ENCODE measurements at places on chromosomes 2 and 18. TPM values are rescaled to one million over a fixed set of nuclear protein-coding genes. Genes with fewer than 3 reads are reported as not detected.

DNA sequence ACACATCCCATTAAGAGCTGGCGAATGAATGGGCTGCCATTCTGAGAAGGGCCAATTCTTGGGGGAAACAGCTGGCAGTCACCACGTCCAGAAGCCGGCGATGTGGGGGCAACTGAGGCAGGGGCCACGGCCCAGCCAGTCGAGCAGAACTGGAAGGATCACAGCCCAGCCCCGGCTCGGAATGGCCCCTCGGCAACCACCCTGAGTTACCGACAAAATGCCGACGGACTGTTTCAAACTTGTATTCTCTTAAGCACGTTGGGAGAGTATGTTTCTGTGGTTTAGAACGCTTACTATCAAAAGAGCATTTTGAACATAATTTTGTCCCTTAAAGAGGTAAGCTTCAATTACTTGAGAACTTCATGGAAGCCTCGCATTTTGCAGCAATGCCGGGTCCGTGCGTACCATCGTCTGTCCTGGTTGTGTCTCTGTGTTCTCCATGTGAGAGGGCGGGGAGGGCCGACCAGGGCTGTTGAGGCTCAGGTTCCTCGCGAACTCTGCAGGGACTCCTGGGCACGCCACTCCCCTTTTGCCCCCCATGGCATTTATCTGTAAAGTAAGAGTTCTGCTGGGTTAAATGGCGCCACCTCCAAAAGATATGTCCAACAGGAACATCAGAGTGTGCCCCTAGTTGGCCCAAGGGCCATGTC is 155.9 kb downstream of the TWIST2 start:
- DNase-seq: no peak

GRCh38 chr2:208783184-208783583 is 376.6 kb downstream of the PTH2R start:
- no peak for DNase-seq

- no peak for DNase-seq
These were observed 237.4 kb downstream of the CYP26B1 start for GRCh38 chr2:71910277-71910676.

DNA sequence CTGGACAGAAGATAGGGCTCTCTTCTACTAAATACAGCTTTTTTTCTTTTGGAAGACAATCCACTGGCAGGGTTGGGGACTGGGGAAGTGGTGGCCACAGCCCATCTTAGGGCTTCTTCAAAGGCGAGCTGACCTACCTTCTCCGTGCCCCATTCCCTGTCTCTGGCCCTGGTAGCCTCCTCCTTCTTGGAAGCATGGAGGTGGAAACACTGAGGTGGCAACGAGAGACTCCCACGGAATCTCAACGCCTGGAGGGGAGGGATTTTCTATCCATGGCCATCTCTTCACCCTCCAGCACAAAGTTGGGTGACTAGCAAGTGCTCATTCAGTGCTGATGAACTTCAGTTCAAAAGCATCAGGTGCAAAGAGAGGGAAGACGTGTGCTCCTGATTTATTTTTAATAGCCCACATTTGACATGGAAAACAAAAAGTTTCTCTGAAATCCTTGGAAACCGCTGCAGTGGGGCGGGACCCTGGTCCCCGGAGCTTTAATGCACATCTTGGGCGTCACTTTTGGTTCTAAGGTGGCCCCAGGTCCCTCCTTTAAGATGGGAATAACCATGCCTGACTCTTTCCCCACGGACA is 633 bp upstream of the ARMC9 start:
- no peak for DNase-seq

DNA sequence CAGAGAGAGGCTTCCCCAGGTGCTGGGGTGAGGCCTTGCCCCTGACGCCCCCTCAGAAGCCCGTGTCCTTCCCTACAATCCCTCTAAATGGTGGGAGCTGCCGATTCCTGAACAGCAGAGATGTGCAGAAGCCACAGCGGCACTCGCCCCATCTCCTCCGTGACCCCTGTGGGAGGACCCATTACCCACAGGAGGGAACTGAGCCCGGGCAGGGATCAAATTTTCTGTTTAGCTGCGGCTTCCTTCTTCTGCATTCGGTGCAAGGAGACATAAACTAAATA is 181.2 kb upstream of the RAB6C start:
- no peak for DNase-seq

GRCh38 chr2:49248506-49248905 is 94.2 kb upstream of the FSHR start:
- DNase-seq: no peak

DNA sequence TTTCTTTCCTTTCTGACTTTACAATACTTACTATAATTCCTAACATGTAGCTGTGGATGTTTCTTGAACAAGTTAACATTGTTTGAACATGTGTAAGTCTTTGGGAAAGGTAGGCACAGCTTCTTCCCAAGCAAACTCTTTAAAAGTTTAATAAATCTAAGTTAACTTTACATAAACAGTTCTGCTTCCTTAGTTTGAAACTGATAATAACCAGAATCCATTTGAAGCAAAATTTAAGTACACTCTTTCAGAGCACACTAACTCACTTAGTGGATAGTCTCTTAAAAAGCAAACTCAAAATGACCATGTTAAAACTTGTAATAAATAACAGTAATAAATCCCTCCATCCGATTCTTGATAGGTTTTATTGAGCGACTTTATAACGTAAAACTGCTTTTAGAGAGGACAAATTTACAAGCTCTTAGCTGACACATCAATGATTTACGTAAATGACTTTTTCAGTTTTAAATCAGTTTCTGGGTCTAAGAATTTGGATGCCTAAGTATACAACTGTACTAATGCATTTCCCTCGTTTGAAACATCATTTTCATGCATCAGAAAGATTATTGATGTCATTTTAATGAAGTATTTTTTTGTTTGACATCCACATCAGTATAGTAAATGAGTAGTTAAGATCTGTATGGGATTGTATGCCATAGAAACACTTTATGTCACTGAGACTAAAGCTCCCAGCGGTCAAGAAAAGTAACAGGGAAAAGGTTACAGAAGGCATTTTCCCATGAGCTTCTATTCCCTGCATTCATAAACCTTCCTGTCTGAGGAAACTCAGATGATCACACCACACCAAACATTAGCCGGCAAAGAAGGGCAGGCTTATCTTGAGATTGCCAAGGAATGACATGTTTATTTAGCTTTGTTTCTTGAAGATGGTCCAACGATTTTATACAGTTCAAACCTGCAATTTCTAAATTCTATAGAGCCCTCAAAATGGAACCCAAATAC is 67.5 kb downstream of the PDE1A start:
- no peak for DNase-seq

The PROM2 gene
- total RNA-seq: 0.85 TPM

Data from B cell (primary cell).